ENCODE measurements at places on chromosomes 1 and 21.

GRCh38 chr1:34816778-34817177 is 24.0 kb downstream of the GJA4 start:
- no peak for DNase-seq

- peak; percentile 74 for DNase-seq
These were observed 754 bp downstream of the PRRC2C start for GRCh38 chr1:171486048-171486519.

GRCh38 chr1:151939779-151940178 is 30.5 kb upstream of the THEM4 start:
- DNase-seq = no peak

DNA sequence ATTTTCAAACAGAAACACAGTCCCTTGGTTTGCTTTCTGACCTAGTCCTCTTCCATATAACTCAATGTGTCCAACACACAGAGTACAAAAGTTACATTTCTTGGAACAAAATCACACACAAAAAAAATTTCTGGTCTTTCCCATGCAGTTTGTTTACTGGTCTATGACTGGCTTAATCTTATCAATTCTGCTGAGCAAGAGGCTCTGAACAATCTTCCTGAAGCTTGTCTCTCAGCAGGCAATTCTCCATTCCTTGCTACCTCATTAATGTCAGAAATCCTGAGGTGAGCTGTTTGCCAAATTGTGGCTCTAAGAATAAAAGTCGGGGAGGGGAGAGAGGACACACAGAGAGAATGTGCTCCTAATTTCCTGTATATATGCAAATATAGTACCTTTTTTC is 423.6 kb downstream of the HLX start:
- no peak for DNase-seq

- DNase-seq = peak; percentile 83
These were observed 24.8 kb downstream of the S100A6 start for GRCh38 chr1:153510984-153511410.

DNA sequence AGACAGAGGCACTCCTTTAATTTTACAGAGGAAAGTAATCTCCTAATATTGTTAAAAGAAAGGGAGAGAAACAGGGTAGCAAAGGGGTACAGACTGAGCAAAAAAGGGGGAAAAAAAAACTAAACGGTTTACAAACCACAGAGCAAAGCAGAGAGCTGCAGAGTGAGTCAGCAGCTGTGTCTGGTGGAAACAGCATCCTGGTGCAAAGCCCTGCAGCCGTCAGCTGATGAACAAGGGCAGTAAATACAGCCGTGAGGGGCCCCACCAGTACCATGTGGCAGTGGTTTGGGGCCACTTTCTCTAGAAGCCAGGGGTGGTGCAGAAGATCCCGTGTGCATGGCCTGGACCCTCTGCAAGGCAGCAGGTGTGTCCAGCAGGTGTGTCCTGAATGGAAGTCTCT is 111.3 kb downstream of the ERG start:
- DNase-seq = peak; percentile 7

DNA sequence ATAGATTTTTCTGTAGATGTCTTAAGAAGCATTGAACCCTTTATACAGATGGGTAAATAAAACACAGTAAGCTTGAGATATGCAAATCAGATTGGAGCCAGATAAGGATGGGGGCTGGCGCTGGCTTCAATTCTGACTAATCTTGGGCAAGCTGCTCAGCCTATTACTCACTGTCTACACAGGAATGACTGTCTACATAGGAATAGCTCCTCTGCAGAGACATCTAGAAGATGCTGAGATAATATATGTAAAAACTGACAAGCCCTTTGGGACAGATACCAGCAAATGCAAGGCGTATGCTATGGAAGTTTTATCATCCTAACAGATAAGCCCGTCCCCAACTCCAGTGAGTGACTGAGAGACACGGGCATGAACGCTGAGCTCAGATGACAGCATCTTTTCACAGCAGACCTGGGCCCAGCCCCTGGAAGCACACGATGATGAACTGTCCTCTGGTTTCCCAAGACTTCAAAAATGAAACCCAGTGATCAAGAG is 1.7 kb downstream of the CLDN14 start:
- no peak for DNase-seq

GRCh38 chr1:79561521-79561978 is 555.0 kb upstream of the ADGRL4 start:
- no peak for DNase-seq

DNA sequence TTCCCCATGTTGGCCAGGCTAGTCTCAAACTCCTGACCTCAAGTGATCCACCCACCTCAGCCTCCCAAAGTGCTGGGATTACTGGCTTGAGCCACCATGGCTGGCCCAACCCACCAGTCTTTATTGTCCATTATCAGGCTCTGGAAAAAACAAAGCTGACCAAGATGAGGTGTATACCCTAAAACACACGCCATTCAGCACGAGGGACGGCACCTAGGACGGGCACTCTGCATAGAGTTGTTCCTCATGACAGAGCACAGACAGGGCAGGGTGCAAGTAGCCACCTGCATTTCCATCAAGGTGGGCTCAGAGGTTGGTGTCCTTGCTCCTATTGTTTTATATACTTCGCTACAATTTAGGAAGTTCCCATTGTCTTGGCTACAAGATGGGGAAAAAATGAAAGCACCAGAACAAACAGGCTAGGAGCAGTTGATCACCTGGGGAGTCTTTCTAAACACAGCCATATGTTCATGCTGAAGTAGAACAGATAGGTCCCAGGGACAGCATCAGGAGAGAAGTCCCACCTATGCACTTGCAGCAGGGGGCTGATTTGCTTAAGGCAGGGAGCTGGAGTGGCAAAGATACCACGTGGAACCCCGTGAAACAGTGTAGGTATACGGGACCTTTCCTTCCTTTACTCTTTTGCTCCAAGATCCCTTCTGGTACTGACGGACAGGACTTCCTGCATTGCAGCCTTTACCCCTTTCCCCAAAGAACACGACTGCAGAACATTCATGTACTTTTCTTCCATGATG is 4.5 kb downstream of the KRTCAP2 start:
- no peak for DNase-seq

GRCh38 chr1:246267896-246268295 is 239.2 kb downstream of the SMYD3 start:
- DNase-seq = no peak

GRCh38 chr1:21292984-21293536 is 2.8 kb upstream of the ECE1 start:
- peak; percentile 68 for DNase-seq

GRCh38 chr1:167673265-167673664 is 43.2 kb downstream of the RCSD1 start:
- DNase-seq = no peak

GRCh38 chr1:48205522-48205921 is 17.0 kb upstream of the SLC5A9 start:
- peak; percentile 12 for DNase-seq

GRCh38 chr1:235047331-235047871 is 81.2 kb downstream of the TOMM20 start:
- no peak for DNase-seq

DNA sequence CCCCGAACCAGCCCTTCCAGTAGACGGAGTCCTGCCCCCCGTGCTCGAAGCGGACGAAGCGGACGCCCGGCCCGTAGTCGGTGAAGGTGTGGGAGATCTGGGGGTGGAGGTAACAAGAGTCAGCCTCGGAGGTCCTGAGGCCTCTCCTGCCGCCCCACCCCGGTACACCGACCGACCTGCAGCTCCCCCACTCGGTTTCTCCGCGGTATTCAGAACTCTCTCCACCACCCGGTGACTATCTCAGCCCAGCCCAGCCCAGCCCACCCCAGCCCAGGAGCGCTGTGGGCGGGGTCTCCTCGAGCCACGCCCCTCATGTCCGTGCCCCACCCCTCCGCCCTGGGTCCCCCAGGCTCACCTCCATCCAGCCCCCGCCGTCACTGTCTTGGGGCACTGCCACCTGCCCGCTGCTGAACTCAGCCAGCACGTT is 5.5 kb downstream of the FBXO2 start:
- peak; percentile 47 for DNase-seq

DNA sequence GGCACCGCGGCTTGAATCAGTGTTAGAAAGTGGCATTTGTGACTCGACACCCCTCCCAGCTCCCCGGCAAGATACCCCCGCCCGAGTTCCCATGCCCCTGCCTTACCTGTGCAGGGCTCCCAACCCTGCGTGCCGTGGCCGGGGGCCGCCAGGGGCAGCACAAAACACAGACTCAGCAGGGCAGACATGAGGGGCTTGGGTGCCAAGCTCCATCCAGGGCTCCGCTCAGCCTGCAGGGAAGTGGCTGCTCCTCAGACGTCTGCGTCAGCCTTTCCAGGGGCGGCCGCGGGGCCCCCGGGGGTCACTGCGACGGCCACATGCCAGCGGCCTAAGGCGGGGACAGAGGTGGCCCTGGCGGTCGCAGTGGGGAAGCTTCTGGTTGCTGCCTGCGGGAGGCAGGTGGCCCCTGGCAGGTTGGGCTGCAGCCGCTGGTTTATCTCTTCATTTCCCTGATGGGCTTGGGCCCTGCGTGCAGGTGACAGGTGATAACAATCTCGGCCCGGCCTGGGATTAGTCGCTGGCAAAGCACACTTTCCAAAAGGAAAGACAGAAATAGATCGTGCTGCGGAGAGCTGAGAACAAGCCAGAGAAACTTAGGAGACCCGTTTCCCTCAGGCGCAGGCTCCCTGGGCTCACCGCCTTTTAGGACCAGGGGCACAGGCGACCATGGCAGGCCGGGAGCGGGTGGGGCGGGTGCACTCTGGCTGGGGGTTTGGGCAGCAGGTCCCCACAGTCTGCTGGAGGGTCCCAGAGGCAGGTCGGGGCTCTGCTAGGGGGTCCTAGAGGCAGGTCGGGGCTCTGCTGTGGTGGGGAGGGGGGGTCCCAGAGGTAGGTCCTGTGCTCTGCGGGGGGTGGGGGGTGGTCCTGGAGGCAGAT is at the start of gene TSPEAR:
TSS of gene TSPEAR (minus strand) at position 246 of the 876 bp plus-strand sequence. CDS start at position 188, 58 bp downstream.
- DNase-seq = no peak

DNA sequence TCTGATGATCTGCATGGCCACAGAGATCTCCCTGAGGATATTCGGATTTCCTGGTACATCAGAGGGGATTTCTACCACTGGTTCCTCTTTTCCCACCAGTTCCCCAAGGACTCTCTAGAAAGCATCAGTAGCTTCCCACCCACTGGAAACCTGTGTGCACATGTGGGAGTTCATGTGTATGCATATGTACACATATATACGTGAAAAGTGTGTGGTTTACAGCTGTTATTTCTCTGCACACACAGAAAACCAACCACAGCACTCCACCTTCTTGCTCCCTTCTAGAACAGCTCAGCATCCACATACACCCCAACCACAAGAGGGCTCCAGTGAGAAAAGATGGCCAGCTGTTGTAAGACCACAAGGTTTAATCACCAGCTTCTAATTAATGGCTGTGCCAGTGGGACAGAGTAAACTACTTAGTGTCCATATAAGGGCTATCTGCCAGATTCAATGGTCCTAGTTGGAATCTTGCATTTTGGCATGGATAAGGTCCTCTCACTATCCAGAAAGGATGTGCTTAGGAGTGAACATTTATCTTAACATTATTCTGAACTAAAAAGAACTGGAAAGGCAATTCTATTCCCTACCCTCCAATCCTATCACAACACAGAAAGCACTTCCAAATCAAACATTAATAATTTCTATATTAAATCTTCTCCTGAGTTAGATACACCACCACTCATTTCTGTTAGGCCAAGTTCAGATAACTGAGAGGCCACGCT is 24.1 kb downstream of the GPR3 start:
- DNase-seq = peak; percentile 58

- no peak for DNase-seq
These were observed 63.7 kb downstream of the ACOT7 start for GRCh38 chr1:6329851-6330250.

DNA sequence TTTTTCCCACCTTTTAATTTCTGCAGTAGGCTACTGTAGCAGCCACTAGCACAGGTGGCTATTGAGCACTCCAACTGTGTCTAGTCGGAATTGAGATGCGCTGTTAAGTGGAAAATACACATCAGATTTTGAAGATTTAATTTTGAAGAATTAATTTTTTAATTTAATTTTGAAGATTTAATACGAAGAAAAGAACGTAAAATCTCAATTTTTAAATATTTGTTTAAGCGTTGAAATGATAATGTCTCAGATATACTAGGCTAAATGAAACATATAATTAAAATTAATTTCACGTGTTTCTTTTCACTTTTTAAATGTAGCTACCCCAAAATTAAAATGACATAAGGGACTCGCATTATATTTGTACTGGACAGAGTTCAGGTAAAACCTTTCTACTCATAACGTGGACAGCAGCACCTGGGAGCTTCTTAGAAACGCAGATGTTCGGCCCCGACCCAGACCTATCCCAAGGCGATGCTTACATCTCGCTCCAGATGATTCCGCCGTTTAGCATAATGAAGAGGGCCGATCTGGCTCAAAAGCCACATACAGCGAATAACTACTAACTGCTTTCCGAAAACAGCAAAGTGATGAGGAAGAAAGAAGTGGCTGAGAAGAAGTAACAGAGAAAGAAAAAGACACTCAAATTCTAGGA is 717 bp downstream of the CRYZL1 start:
- DNase-seq = no peak

DNA sequence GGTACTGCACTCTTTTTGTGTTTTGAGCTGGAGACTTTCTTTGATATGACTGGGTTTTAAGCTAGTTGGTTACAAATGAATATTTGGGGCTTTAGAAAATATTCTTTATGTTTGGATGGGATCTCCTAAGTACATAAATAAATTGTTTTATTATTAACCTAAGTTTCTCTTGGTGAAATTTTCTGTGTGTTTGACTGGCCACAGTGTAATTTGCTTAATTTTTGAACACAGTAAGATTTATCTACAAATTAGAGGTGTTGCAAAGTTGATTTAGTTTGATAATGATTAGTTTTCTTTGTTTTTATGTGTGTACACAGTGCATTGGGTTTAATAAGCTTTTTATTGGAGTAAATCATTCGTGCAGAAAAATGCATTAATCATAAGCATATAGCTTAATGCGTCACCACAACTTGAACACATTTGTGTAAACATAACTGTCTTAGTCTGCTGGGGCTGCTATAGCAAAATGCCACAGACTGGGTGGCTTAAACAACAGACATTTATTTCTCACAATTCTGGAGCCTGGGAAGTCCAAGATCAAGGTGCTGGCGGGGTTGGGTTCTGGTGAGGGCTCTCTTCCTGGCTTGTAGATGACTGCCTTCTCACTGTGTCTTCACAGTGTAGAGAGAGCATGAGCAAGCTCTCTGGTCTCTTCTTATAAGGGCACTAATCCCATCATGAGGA is 17.4 kb upstream of the SLC6A9 start:
- no peak for DNase-seq

- DNase-seq = no peak
These were observed 26.8 kb upstream of the RNF19B start for GRCh38 chr1:32991386-32991785.

DNA sequence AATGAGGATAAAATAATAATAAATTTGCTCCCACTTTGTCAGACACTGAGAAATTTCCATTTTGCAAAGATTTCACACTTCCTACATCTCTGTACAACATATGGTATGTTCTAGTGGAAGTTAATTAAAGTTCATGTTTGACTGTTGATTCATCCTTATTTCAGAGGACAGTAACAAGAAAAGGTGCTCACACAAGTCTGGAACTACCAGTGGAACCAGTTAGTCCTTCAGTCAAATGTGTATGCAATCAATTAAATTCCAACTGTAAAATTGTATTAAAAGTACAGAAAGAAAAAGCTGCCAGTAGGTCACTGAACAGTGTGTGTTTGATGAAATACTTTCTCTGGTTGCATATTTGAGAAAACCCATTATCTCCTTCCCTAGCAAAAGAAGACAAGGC is 496.0 kb upstream of the PKN2 start:
- no peak for DNase-seq

GRCh38 chr1:244165701-244166100 is 114.6 kb downstream of the ZBTB18 start:
- DNase-seq = no peak

Data from activated naive CD8-positive, alpha-beta T cell treated with anti-CD3 and anti-CD28 coated beads for 36 hours (primary cell).